ENCODE measurements at places on chromosomes 1 and 21.

GRCh38 chr21:39788383-39788782 lies 43.4 kb downstream of the IGSF5 start:
- peak; percentile 85 for DNase-seq

- no peak for DNase-seq
These were observed 1.2 kb upstream of the FHAD1 start for GRCh38 chr1:15245593-15246360.

GRCh38 chr1:213985209-213986019 lies 2.4 kb upstream of the PROX1 start:
- no peak for DNase-seq

GRCh38 chr1:157288996-157289395 lies 150.8 kb upstream of the ETV3 start:
- no peak for DNase-seq

- no peak for DNase-seq
These were observed 406.1 kb downstream of the PRDM2 start for GRCh38 chr1:14106126-14106525.

GRCh38 chr1:22190731-22191130 lies 47.8 kb upstream of the WNT4 start:
- no peak for DNase-seq

- no peak for DNase-seq
These were observed 81.1 kb upstream of the TIAM1 start for GRCh38 chr21:31425138-31425537.

GRCh38 chr1:202145068-202145743 lies 669 bp upstream of the ARL8A start:
- DNase-seq = no peak

DNA sequence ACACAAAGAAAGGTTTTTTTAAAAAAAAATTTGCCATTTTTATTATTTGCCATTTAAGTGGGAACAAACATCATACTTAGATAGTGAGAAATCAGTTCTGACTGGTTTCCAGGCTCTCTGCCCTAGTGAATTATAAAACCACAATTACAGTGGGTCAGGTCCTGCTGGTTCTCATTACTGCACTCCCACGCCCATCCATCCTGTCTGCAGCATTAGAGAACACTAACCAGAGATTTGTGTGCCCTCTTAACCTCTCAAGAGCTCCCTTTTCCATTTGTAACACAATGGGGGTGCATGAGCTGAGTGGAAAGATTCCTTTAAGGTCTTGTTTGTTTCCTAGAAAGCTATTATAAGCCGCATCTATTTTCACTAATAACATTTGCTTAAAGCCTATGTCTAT lies 489.3 kb downstream of the AMY1C start:
- DNase-seq = no peak

GRCh38 chr1:84743896-84744295 lies 53.6 kb upstream of the SSX2IP start:
- DNase-seq = no peak

DNA sequence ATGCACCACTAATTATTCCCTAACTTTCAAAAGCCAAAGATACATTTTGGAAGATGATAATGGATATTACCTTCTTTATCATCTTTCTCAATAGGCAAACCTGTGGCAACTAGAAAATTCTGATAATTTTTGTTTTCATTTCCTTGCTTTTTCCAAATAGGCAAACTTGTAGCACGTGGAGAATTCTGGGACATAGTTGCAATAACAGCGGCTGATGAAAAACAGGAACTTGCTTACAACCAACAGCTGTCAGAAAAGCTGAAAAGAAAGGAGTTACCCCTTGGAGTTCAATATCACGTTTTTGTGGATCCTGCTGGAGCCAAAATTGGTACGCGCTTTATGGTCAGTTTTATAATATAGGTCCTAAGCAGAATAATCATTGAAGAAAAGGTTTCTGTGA lies 1.5 kb downstream of the FPGT start:
- no peak for DNase-seq

GRCh38 chr1:228275179-228275429 lies 67.3 kb downstream of the OBSCN start:
- DNase-seq = no peak

DNA sequence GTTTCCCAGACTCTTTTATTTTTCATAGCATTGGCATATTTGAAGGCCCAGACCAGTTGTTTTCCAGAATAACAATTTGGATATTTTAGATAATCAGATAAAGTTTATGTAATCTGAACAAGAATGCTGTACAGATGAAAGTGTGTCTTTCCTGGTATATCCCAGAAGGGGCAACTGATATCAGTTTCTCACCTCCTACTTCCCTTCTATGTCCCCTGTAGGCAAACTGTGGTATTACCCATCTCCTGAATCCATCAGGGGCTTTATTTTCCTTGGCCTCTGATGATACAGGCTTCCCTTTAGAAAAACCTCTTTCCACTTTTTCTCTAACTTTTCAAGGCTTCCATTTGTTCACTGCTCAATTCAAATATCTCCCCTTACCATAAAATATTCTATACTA lies 87.5 kb upstream of the RGS1 start:
- DNase-seq = no peak

DNA sequence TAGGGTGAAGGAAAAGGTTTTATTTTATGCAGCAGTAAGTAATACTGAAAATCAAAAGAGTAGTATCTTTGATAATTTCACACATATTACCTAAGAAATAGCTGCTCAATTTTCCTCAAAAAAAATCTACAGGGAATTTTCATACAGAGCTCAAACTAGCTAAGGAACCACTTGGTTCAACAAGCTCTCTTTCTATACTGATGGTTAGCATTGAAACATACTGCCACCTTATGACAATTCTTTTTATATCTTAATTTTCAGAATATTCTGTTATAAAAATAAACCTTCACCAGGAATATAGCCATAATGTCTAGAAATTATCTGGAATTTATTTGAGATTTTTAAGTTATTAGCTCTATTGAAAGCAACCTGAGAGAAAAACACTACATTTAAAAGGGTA lies 142.1 kb downstream of the DPYD start:
- DNase-seq = no peak

DNA sequence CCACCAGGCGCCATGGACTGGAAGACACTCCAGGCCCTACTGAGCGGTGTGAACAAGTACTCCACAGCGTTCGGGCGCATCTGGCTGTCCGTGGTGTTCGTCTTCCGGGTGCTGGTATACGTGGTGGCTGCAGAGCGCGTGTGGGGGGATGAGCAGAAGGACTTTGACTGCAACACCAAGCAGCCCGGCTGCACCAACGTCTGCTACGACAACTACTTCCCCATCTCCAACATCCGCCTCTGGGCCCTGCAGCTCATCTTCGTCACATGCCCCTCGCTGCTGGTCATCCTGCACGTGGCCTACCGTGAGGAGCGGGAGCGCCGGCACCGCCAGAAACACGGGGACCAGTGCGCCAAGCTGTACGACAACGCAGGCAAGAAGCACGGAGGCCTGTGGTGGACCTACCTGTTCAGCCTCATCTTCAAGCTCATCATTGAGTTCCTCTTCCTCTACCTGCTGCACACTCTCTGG lies 3.8 kb downstream of the GJB3 start:
- no peak for DNase-seq

DNA sequence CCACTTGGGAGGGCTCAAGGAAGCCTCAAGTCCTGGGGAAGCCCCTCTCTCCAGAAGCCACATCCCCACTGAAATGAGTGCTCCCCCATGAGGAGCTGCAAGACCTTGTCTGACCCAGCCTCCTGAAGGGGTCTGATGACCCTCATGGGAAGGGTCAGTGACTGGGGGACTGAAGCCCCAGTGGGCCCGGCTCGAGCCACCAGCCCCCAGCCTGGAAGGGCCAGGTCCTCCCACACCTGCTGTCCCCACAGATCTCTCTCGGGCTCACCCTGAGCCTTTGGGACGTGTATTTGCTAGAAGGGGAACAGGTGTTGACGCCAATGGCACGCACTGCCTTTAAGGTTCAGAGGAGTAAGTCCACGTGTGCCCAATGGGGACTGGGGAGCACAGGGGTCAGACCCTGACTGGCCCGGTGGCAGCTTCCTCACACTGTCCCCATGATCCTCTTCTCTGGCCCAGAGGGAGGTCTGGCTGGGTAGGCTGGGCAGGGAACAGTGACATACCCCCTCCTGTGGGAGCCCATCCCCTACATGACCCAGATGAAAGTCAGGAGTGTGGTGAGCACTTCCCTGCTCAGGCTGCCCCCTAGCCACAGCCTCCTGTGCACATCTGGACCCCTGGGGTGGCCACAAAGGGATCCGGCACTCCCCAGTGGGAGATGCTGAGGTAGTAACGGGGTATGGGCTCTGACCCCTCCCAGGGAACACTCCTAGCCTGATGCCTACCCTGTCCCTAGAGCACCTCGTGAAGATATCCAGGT lies 12.4 kb upstream of the SRARP start:
- DNase-seq = no peak

DNA sequence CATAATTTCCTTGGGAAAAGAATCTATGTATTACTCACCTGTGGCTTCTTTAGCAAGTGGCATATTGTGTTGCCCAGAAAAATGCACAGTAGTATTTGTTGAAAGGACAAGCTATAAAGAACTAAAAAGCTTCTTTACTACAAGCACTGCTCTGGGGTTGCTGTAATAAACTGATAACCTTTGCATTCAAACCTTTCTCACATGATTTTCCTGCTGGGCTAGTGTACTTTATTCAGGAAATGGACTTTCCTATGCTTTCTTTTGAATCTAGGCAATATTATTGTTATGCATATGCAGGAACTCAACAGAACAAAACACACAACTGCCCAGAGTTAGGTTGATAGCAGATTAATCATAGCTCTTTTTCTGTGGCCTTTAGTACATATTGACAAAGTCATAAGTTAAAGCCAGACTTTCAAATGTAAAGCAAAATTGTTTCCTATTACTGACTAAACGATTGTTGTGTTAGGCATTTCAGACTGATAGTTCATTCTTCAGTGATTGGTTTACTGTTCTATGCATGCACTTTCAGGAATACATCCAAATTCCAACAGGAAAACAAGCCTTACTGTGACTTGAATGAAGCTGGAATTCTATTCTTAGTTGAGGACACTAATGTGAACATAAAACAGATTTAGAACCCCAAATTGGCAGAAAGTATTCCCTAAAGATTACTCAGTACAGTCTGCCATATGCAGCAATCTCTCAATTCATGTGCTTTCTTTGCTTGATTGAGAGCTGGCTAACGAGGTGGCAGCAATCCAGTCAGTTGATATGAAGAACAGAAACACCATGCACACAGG lies 564.3 kb upstream of the NEGR1 start:
- no peak for DNase-seq

- no peak for DNase-seq
These were observed 74.7 kb downstream of the RUNX1 start for GRCh38 chr21:34974162-34974981.

- no peak for DNase-seq
These were observed 144.2 kb downstream of the RRAGC start for GRCh38 chr1:38715415-38715814.

DNA sequence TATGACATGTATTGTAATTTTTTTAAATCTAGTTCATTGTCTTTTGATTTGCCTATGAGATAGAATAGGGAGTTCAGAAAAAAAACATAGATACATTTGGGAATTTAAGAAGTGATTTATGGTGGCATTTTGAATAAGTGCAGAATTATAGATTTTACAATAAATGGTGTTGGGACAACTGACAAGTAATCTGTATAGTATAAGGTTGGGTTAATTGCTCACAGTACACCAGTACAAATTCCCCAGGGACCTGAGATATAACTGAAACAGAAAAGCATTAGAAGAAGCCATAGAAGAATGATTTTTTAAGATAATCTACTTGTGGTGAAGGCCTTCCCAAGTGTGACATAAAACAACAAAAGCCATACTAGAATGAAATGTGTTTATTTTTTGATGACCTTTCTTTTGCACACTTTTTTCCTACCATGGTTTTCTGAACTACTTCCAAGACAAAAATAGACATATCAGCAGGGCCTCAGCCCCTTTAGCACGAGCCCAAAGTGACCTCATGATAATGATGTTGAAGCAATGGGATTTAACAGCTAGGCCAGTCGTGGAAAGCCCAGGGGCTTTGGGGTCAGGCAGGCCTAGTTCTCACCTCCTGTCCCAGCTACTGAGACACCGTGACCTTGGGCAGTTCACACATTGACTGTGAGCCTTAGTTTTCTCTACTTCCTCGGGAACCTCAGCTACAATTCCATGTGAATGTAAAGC lies 87.4 kb downstream of the GREM2 start:
- no peak for DNase-seq

DNA sequence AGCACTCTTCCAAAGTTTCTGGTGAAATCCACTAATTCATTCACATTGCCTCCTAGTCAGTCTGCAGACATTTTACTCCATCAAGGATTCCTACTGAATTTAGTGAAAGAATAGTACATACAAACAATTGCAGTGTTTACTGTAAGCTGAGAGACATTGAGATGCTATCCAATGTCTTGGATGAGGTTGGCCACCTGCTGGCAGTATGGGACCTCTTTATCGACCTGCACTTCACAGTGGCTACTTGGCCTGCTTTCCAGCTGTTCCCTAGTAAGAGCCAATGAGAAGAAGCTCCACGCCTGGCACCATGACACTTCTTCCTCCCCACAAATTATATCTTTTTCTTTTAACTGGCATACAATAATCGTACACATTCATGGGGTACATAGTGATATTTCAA lies 51.5 kb upstream of the LRIF1 start:
- DNase-seq = no peak

- no peak for DNase-seq
These were observed 3.8 kb downstream of the ZBTB18 start for GRCh38 chr1:244054924-244055263.

DNA sequence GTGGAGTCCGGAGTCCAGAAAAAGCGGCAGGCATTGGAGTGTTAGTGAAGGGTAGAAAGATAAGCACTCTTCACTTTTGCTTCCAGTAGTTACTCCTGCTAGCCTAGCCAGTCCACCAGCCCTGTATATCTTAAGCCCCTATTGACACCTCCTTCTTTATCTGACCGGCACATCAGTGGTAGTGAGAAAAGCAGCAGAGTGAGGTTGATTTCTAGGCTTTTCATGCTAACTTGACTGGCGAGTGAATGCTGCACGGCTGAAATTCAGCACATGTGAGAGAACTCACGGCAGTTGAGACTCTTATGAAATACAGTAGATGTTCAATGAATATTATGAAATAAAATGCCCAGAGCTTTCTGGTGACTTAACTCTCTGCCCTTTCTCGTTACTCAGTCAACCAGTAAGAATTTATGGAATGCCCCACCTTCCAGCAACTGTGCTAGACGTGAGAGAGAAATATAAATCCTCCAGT lies 128.2 kb downstream of the CACHD1 start:
- no peak for DNase-seq

- no peak for DNase-seq
These were observed 43.4 kb downstream of the INKA2 start for GRCh38 chr1:111695801-111696200.

- DNase-seq = peak; percentile 64
These were observed 30.1 kb downstream of the PRMT2 start for GRCh38 chr21:46665566-46665965.

DNA sequence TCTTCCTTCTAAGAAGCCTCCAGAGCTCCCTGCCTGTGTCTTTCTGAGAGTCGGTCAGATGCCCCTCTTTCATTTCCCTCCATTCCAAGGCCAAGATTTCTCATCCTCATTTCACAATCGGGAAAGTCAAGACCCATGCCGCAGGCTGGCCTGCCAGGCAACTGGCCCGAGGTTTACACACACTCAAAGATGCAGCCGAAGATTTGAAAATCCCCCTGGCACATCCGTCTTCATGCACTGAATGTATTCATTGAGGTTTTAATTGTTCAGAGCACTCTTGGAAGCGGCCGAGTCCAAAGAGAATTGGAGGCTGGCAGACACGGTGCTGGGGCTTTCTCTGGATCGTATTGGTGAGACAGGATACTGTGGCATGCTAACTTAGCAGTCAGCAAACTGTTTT lies 29.1 kb upstream of the SRP9 start:
- no peak for DNase-seq

GRCh38 chr1:212968368-212968863 lies 18.1 kb downstream of the VASH2 start:
- no peak for DNase-seq

- DNase-seq = no peak
These were observed at the start of gene TSPAN1 for GRCh38 chr1:46174448-46175231. TSS of gene TSPAN1 (plus strand) at chr1:46175087. CDS start at chr1:46181108, 6,021 bp downstream.
